Kidney epithelial cell (primary cell): ENCODE measurements at places on chromosomes 11 and 22. TPM values are rescaled to one million over a fixed set of nuclear protein-coding genes. Genes with fewer than 3 reads are reported as not detected.

Gene TIMP3
- total RNA-seq, result 44.2 and 45.6 TPM in 2 replicates

Gene GUCD1
- 81.8 and 120 TPM in 2 replicates for total RNA-seq

Gene ACTN3
- total RNA-seq, result not detected in 2 replicates

Gene GLB1L3
- 0.75 and 1.2 TPM in 2 replicates for total RNA-seq

Gene P4HA3
- 0.88 and 1.7 TPM in 2 replicates for total RNA-seq

Gene CSRP3
- total RNA-seq, result not detected in 2 replicates
